ENCODE measurements at places on chromosomes 4 and X. TPM values are rescaled to one million over a fixed set of nuclear protein-coding genes. Genes with fewer than 3 reads are reported as not detected.
A peak's percentile ranks its signal among the peaks of the same experiment; 100 is the strongest.

DNA sequence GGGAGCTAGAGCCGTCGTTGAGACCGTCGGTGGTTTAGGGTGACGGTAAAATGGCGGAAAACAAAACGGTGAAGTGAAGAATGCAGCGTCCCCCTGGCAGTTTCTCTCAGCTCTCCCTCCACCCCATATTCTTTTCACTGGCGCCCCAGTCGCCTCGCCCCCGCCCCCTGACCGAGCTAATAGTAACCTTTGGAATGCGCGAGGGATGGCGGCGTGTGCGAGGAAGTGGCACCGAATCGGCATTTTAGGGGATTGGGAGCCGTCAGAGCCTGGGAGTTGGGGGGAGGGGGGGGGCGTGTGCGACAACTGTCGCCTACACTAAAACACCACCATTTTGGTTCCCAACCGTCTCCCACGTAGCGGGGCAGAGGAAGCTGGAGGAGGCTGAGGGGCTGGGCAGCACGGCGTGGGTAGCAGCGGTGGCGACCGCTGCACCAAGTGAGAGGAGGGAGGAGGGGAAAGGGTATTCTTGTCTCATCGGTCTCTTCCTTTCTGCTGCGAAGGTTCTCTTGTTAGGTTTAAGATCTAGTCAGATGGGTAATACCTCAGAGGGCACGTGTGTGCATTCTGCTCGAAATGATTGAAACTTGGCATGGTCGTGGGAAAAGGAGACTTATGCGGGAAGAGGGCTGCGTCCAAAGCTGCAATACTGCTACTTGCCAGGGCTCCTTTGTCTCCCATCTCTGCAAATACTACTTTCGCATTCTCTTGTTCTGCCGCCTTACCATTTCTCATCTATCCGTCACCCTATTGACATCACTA, 840 bp downstream of the ZNF711 start:
- peak; percentile 49 for DNase-seq

DNA sequence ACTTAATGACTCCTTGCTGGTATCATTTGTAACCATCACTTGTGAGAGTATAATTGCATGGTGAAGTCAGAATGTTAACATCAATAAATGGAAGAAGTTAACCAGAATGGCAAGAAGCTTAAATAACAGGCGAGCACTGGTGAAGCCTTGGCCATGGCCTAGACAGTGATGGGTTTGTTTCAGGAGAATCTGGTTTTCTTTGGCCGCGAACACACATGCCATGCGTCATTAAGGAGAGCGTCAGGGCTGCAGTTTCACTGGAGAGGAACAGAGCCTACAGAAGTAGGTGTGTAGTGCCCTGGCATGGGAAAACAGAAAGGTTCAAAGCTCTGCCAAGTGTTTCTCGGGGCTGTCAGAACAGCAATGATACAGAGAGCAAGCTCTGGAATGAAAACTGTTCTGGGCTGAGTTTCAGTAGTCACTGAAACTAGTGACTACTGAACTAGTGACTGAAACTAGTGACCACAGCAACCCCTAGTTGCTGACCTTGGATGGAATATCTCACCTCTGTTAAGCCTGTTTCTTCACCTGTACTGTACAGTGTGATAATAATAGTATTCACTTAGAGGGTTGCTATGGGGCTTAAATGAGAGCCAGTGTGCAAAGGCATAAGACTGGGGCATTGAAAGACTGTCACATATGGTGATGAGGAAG, 93.8 kb downstream of the C4orf51 start:
- no peak for DNase-seq

GABRE gene
- polyA plus RNA-seq = 14.2 TPM

DNA sequence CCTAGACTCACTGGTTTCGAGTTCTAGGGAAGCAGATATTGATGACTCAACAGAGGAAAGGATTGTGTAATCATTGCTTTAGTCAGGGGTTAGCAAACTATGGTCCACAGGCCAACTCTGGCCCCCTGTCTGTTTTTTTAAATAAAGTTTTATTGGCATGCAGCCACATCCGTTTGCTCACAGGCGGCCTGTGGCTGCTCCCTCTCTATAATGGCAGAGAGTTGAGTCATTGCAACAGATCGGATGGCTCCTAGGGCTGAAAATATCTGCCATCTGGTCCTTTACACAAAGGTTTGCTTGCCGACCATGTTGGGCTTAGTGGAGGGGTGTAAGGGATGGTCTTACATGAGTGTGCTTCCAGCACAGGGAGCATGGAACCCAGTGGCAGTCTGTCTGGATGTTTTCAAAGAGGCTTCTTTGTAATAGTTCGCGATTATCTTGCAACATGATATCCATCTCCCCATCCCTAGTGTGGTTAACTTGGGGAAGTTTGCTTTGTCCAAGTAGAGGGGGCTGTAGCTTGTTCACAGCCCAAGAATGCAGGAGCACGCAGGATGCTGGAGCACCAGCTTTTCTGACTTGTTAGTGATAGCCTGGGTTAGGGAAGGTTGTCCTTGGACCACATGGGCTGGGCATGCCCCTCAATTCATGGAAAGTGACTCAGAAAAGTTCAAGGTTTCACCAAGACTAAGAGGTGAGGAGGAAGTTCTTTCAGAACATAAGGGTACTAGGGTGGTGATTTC, 59.3 kb upstream of the CLDN34 start:
- DNase-seq = no peak

GRCh38 chr4:85084371-85085094, 118.0 kb upstream of the WDFY3 start:
- no peak for DNase-seq
